ENCODE measurements at places on chromosomes 12 and 14. TPM values are rescaled to one million over a fixed set of nuclear protein-coding genes. Genes with fewer than 3 reads are reported as not detected.

The TAS2R7 gene
- not detected for total RNA-seq

The SLC4A8 gene
- 2.3 TPM for total RNA-seq

The POLR3B gene
- 9.2 TPM for total RNA-seq

The ACSM4 gene
- not detected for total RNA-seq

The KRT76 gene
- total RNA-seq: not detected

The ENDOU gene
- total RNA-seq: not detected

The TAS2R46 gene
- 2.2 TPM for total RNA-seq

The INHBC gene
- total RNA-seq: not detected

The MUCL1 gene
- total RNA-seq: not detected

The PFKM gene
- 30.2 TPM for total RNA-seq
